NCI-H345 (cell line): ENCODE measurements at places on chromosomes 5 and 9.

GRCh38 chr9:32926911-32927310, 74.5 kb downstream of the APTX start:
- no peak for DNase-seq

- no peak for DNase-seq
These were observed 14.3 kb downstream of the CLTA start for GRCh38 chr9:36204906-36205547.

DNA sequence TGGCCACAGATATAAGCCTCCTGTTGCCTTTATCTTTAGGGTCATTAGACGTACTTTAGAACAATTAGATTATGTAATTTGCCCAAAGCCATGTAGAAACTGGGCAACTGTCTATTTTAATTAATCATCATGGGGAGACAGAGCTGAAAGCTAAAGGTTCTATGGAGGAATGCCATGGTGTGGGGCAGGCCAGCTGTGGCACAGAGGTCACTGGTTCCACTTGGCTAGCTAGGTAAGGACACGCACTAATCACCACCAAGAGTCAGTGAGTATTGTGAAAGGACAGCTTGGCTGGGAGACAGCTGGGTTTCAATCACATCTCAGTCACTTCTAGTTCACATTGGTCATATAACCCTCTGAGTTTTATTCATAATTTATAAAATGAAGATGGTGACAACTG, 81.7 kb downstream of the HMHB1 start:
- no peak for DNase-seq

DNA sequence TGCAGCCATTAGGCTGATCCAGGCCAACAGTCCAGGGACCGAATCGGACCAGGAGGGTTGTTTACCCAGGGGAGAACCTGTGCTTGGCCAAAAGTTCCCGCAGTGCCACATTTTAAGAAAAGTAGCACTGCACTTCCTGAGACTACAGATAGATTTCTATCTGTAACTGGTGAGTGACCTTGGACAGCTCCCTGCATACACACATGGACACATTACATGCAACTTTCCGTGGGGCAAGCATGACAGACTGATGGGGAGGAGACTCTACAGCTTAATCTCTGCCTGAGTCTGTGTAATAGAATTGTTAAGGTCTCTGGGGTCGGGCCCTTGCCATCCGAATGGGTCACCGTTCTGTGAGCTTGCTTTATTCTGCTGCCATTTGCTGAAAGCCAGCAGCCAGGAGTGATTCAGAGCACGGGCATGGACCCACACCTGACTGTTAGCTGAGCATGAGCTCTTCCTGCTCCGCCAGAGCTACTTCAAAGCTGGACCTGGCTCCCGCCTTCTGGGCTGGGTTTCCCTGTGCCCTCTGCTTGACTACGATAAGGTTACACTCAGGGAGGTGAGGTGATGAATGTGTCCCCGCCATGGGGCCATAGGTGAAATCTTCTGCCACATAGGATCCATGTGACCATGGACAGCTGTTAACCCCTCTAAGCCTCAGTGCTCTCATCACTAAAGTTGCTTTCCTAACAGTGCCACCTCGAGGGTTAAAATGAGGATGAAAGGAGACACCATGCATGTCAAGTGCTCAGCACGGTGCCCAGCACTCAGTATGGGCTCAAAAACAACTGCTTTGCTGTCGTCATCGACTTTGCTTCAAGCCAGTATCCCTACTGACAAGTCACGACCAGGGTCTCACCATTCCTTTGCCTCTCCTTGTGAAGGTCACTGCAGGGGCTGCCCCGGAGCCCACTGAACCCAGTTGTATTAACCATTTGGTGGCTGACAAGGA, 200.0 kb downstream of the MELK start:
- peak; percentile 65 for DNase-seq

DNA sequence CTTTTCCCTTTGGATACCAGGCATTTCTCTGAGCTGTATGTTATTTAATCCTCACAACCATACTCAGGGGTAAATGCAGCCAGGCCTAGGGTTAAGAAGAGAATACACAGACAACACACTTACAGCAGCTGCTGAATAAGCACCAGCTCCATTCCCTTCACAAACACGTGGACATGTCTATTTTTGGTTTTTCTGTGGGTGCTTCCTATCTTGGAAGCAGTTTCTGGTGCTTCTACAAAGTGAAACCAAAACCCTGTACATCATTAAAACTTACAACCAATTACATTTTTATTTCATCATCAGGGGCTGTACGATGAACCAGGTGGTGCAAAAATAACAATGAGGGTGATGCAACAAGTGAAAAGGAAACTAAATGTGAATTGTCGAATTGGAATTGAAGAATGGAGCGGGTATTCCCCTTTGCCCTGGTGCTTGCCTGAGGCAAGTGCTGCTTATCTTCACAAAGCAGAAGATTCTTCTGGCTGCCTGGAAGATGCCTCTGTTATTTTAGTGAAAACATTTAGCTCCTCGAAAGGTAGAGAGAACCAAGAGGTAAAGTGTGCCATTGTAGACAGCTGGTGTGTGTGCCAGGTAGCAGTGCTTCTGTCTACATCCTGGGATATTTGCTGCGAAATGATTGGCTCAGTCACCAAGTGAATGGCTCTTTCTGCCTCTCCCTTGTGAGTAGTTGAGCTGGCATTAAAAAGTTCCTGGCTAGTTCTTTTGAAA, 18.6 kb upstream of the IFNB1 start:
- no peak for DNase-seq

DNA sequence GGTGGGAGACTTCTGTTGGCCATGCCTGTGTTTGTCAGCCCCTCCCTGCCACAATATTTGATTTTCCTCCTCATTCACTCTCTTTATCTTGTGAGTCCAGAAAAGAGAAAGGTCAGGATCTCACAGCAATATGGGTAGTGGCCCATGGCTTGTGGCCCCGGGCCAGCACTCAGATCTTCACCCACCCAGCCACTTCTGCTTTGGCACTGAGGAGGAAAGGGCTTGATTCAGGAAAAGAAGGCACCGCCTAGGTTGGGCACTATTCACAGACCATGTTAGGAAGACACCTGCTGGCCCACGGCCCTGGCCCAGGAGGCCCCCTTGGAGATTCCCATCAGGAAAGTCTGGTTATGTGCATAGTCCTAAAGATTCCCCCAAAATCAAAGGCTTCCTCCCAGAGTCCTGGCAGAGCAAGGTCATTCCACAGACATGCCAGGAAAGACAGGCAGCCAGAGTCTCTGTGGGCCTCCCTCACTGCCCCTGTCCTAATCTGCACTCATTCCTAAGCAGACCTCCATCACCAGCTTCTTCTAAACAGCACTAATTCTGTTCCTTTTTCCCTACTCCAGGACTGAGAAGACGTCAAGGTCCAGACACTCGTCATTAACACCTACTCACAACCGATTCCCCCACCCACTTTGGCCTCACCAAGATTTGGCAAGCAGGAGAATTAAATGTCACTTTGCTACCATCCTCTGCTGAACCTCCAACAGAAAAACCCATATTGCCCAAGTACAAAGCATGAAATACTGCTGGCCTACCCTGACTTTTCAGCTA, 179.3 kb downstream of the DEPDC1B start:
- DNase-seq: no peak

DNA sequence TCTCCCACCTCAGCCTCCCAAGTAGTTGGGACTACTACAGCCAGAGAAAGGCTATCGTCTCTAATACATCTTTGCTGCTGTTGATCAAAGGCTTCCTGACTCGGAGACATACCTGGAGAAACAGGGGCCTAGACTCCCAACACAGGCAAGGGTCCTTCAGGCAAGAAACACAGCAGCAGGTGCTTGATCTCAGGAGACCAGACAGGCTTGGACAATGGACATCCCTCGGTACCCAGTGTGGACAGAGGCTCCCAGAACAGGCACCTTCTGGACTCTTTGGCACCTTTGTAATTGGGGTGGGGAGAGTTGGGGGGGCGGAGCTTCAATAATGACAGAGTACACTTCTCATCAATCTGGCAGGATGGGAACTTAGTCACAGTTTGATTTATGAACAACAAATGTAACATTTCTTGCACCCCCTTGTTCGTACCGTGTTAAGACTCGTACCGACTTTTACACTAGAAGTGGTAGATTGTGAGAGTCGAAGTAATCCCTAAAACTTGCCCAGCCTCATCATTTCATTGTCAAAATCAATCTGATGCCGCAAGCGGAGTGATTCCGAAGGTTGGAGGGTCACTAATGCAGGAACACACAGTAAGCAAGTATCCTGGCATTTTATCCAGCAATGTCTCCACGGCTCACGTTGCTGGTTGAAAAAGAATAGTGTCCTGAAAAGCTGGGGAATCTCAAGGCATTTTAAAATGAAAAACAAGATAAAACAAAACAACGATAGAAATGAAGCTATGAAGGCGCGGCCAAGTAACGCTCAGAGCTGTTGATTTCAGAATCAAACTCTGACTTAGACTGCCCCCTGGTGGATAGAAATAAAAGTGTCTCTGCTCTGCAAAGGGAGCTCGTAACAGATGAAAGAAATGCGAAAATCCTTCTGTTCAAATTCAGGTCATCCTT, 46.4 kb upstream of the STK32A start:
- DNase-seq: peak; percentile 84

DNA sequence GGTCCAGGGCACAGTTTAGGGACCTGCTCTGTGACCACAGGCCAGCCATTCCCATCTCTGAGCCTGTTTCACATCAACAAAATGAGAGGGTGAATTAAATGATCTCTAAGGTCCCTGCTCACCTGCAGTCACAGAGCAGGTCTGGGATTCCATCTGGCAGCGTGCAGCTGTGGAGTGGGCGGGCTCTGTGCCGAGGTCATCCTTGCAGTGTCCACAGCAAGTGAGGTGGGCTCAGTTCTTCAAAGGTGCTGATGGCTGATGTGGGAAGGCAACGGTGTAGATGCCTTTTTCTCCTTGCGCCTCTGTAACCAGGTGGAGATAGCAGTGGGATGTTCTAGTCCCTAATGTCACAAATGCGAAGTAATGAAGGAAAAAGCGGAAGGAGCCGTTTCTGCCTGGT, 11.9 kb downstream of the OR2V1 start:
- DNase-seq: no peak

GRCh38 chr9:18636781-18637180, 162.8 kb downstream of the ADAMTSL1 start:
- no peak for DNase-seq

DNA sequence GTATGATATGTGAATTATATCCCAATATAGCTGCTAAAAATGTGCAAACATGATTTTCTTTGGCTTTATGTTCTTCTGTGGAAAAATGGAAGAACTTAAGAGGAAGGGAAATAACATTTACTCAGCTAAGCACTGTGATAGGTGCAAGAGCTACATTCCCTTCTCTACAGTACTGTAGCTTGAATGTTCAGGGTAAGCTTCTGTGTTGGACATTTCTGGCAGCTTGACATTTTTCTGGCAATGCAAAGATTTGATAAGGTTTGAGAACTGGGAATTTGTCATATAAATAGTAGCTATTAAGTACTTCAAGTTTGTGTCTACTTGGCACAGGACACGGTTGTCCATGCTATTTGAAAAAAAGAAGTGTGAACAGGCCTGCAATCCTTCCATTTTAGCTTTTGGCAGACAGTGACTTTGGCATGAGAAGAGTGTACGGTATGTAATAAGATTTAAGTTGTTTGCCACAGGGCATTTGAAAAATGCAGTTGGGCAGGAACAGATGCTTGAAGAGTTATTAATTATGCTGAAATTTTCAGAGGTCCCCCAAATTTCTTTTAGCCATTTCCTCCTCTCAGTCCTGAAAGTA, 77.6 kb downstream of the KIF4B start:
- DNase-seq: no peak

- DNase-seq: no peak
These were observed 100.2 kb downstream of the PIK3R1 start for GRCh38 chr5:68315679-68316271.

DNA sequence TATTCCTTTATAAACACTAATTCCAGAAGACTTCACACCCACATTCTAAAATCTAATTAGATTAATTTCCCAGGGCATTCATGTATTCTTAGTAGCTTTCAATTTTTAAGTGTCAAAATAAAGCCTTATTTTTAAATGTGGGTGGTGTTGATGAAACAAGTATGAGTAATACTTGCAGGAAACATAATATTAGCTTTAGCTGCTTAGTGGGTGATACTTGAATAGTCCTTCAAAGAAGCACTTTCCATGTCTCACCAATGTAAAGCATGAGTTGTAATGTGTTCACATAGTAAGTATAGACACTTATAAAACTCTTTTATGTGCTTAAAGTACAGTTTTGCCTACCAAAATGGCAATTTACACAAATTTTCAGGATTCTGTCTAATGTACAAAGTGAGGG, 6.9 kb downstream of the FNBP1 start:
- no peak for DNase-seq

- DNase-seq: no peak
These were observed 14.6 kb downstream of the NDUFA8 start for GRCh38 chr9:122144836-122145591.

DNA sequence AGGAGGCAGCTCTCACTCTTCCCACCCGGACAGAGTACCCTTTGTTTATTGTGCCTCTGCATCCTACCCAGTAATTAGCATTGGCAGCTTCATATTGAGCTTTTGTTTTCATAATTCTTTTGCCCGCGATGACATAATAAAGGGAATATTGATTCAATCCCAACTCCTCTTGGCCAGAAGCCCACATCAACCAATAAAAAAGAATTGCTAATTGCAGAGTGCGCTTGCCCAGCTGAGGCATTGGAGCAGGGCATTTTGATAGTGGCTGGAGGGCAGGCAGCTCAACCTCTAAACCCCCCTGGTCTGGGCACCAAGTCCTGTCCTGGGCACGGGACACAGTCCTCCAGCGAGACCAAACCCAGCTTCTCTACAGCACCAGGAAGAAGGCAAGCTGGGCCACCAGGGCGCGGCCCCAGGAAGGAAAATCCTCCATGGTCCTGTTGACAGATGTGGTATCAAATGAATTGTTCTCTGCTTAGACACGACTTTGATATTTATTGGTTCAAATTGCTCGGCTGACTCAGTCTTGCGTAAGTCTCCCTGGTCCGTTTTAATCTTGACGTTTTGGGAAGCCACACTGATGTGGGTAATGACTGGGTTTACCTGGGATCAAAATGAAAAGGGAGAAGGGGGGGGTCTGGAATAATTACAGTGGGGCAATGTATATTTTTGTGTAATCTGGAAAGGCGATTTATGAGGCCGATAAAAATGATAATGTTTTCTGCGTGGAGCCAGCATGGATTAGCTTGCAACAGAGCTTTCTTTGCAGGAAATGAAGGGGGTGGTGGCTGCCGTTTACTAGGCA, 220.7 kb upstream of the MSX2 start:
- DNase-seq: no peak

DNA sequence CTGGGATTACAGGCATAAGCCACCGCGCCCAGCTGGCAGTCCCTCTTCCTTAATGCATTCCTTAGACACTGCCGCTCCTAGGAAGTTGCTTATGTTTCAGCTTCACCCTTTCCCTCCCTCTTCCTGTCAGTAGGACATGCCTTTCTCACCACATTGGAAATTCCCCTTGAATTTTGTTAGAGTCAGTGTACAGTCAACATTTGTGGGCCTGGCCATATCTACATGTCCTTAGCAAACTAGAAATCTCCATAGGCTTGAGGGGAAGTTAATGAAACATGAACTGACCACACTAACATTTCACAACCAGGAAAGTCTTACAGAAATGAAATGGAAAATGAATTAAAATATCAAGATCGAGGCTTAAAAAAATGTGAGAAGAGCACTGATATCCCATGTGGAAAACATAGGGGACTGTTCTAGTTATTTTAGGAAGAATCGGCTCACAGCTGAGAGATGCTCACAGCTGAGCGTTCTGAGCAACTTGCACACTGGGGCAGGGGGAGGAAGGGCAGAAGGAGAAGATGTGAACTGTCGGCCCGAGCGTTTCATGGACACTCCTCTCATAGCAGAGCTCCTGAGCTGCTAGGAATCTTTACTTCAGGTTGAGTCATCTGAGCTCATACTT, 21.1 kb upstream of the LVRN start:
- no peak for DNase-seq

GRCh38 chr9:105676351-105676923, 14.2 kb downstream of the TAL2 start:
- no peak for DNase-seq

- DNase-seq: no peak
These were observed 2.5 kb downstream of the PRDM6 start for GRCh38 chr5:123091298-123092222.
